ENCODE measurements at places on chromosomes 3 and 15. TPM values are rescaled to one million over a fixed set of nuclear protein-coding genes. Genes with fewer than 3 reads are reported as not detected.

DNA sequence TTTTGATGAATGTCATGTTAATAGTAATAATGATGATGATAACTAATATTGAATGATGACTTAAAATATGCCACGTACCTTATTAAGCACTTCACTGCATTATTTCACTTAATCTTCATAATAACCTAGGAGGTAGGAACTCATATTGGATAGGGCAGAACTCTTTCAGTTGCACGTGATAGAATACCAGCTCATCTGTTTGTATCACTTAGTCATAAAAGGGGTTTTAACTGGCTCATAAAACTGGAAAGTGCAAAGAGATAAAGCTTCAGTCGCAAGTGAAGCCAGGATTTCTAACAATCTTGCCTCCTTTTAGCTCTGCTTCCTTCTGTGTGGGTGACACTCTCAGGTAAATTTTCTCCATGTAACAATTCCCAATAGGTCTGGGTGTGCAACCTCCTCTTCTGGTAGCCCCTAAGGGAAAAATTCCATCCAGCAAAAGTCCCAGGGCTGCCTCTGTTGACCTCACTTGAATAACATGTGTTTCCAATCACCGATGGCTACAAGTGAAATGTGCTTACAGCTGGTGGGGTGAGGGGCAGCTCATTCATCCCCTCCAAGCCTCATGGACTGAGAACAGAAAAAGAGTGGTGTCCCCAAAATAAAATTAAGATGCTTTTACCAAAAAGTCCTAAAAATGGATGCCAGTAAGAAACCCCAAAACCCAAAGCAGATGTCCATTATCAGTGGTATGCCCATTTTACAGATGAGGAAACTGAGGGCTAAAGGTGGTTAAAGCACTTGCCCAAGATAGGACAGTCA, 9.3 kb downstream of the GXYLT2 start:
- no peak for DNase-seq

DNA sequence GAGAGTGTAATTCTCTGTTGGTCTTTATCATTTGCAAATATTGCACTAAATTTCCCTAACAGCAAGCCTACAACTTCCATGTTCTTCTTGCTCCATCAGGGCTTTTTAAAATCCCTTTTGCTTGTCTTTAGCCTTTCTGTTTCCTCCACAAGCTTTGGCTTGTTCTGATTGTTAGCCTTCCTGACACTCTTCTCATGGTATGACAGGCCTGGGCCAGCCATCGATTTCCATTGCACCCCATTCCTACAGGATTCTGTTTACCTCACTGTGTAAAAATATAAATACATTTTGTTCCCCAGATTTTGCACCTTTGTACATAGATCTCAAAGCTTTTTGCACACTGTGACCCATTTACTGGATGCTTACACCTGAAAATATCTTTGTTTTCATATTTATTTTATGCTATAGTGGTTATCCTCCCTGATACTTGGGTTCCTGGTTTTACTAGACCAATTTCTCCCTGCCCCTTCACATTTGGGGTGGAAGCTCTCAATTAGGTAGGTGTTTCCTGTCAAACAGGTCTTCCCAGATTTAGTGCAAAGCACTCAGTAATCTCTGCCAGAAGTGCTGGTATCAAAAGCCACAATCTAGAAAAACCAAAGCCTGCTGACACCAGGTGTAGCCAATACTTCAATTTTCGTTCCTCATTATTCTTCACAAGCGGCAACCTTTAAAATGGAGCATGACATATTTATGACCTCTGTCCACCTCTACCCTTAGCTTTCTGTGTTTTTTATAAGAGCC, 57.9 kb upstream of the PPP2R3A start:
- no peak for DNase-seq

DNA sequence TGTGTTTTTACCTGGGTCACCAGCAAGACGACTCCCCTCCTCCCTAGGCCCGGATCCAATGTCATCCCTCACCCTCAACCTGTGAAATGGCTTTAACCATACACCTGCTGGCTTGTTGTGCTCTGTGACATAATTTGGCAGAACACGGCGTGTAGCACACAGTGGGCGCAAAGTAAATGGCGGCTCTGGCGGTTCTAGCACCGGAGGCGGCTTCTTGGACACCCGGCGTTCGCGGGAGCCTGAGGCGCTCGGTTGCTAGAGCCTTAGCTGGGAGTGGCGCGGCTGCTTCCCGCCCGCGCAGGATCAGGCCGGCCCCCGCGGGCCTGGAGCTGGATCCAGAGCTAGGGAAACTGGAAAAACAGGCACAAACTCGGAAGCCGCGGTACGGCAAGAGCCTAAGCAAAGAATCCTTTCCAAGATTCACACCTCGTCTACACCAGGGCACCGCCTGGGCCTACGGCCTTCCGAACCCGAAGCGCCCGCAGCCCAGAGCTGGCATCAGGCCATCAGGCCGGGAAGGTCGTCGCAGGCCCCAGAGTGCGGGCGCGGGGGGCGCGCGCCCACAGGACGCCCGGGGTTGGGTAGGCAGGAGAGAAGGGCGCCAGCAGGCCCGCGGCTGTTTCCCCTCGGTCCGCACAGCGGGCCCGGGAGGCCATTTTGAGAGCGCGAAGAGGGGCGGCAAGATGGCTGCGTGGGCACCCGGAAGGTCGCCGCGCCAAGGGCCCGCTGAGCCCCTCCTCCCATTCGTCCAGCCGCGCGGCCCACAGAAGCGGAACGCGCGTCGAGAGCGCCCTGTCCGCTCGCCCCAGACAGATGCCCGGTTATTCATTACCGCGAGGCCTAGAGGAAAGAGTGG, 43.9 kb upstream of the POLG start:
- no peak for DNase-seq

DNA sequence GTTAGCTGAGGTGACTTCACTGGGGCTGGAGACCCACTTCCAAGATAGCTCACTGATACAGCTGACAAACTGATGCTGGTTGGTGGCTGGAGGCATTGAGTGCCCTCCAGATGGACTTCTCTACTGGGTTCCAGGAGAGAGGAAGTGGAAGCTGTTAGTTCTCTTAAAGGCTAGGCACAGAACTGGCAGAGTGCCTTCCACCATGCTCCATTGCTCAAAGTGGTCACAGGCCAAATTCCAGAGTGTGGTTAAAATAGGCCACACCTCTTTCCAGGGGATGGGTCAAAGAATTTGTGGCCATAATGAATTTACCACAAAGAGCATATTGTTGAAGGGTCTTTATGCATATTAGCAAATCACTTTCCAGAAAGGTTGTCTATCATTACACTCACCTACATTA, 74.2 kb downstream of the NMD3 start:
- no peak for DNase-seq

DNA sequence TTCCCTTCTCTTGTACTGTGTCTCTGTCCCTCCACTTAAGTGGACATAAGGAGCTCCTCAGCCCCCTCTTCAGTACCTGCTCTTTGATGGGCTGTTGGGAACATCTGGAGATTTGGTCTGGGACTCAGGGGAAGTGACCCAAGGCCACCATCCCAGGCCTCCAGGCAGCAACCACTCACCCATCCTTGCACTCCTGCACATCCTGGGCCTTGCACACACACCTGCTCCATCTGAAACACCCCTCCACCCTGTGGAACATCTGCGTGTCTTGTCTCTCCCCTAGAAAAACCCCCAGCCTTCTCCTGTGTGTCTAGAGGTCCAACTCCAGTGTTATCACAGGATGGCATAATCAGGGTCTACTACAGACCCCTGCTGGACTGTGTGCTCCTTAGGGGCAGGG, 74.3 kb downstream of the ABTB1 start:
- no peak for DNase-seq

DNA sequence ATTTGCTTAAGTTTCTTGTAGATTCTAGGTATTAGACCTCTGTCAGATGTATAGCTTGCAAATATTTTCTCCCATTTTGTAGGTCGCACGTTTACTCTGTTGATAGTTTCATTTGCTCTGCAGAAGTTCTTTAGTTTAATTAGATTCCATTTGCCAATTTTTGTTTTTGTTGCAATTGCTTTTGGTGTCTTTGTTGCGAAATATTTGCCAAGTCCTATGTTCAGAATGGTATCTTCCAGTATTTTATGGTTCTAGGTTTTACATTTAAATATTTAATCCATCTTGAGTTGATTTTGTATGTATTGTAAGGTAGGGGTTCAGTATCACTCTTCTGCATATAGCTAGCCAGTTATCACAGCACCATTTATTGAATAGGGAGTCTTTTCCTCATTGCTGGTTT, 64.9 kb downstream of the CHCHD6 start:
- no peak for DNase-seq

DNA sequence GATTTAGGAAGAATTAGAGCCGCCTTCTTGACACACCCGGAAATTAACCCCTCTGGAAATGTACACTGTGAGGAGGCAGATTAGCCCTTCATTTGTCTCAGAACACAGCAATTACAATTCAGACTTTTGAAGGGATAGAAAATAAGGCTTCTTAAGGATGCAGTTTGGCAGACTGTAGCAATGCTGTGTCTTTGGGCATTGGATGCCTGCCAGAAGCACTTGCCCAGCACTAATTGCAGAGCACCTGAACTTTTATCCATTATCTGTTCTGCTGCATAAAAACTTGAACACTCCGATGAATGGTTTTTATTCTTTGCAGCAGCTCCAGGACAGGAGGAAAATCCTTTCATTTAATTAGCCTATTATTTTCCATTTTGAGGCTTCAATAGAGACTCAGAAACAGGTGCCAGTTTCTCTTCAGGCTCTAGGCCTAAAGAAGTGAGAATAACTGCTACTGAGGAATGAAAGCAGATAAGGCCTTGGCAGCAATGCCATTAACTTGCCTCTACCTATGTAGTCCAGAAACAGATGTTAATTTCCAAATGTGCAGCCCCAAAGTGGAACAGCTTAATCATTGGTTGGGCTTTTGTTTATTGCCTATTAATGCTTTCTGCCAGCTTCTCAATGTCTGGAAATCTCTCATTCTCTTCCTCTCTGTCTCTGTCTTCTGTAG, 418.5 kb downstream of the NSUN3 start:
- DNase-seq = no peak

DNA sequence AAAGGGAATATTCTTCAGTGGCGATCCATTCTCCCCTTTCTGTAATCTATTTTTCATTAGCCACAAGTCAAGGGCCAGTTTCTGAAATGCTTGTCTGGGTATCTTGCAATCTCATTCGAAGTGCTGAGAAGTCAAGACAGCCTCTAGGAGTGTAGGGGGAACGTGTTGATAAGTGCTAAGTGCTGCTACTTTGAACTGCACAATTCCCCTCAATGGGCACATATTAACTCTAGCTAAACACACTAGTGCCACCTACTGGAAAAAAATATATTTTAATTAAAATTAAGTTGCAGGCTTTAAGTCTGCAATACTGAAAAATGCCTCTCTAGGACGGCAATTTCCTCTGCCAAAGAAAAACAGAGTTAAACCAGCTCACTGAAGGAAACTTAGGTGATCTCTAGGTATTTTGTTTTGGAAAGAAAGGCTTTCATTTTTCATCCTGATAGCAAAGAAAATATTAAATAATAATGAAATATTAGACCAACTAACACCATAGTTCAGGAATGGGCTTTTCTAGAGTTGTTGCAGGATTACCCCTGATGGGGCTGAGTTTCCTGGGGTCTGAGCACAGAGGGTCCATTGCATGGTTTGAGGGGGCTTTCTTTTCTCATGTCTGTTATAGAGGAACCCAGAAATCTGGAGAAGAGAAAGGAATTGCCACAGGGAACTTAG, 181.9 kb upstream of the KBTBD8 start:
- DNase-seq = no peak

GRCh38 chr3:126316501-126316939, 40.7 kb downstream of the KLF15 start:
- DNase-seq = no peak

- DNase-seq = peak; percentile 64
Observed at GRCh38 chr15:62068071-62068809, 1.5 kb downstream of the C2CD4A start.

Gene RAB6B
- 14.5 TPM for total RNA-seq

Gene ZPLD1
- not detected for total RNA-seq

Gene SLC27A2
- total RNA-seq = 43.1 TPM

Gene MAGI1
- 19.2 TPM for total RNA-seq

Gene NR1I2
- total RNA-seq = not detected

Gene SLC6A1
- total RNA-seq = 0.17 TPM

Gene CILP
- 0.50 TPM for total RNA-seq

Gene EFCAB12
- total RNA-seq = 1.2 TPM

Gene WDR48
- total RNA-seq = 22.0 TPM

Measured in adrenal gland (tissue), 19 donors.